ENCODE measurements at places on chromosomes 16 and 17.

- no peak for DNase-seq
Measured at GRCh38 chr16:21610006-21610544, 10.7 kb downstream of the METTL9 start.

GRCh38 chr16:75196836-75197235 lies 10.1 kb downstream of the CTRB2 start:
- no peak for DNase-seq

DNA sequence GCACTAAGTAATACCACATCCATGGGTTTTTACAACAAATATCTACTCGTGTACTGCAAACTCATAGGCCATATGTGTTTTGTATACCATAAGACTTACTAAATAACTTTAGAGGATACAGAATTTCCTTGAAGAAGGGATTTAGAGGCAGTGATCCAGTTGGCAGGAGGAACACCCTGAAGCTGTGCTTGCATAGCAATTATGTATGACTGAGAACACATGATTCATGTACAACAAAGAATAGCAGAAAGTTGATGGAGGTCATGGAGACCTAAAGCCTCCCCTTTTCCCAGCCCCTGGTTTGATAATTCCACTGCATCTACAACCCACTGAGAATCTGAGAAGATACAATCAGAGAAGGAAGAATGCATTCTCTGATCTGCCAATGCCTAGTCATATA lies 83.8 kb upstream of the PMFBP1 start:
- no peak for DNase-seq

DNA sequence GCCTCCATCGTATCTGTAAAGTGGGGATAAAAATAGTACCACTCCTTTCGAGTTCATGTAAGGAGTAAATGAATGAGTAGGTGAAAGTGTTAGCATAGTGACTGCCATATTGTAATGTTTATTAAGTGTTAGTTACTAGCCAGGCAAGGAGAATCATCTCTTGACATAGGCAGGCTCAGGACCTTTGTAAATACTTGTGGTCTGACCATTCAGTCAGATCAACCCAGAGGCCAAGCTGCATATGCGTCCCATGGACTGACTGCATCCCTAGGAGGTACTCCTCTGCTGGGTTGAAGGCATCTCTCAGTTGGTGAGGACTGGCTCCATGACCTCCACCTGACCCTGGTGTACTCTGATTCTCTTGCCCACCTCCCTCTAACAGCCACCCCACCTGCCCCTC lies 40.5 kb upstream of the CDRT4 start:
- DNase-seq: no peak

GRCh38 chr16:10834130-10834529 lies 15.5 kb upstream of the TVP23A start:
- no peak for DNase-seq

DNA sequence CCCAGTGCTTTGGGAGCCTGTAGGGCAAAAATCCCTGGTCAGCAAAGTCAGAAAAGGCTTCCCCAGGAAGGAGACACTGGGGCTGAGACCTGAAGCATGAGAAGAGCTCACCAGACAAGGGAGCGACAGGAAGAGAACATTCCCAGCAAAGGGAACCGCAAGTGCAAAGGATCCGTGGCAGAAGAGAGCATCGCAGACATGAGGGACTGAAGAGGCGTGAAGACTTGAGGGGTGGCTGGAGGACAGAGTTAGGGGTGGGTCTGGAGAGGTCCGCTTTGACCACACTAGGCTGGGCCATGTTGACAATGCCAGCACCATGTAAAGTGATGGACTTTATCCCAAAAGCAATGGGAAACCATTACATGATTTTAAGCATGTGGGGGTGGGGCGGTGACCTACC lies 128.1 kb upstream of the IRX3 start:
- no peak for DNase-seq

DNA sequence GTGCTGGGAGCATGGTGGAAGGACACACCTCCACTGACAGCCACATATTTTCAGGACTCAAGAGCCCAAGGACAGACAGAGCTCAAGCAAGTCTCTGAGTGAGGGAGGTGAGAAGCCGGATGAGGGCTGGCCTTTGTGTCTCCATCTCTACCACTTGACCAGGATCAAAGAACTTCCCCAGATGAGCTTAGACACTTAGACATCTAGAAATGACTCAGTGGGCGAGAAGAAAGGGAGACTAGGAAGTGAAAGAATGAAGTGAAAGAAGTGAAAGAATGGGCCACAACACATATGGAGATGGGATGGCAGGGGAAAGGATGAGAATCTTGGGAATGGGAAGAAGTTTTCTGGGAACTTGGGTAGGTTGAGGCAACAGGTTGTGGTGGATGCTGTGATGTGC lies 274.9 kb upstream of the CCL2 start:
- no peak for DNase-seq

DNA sequence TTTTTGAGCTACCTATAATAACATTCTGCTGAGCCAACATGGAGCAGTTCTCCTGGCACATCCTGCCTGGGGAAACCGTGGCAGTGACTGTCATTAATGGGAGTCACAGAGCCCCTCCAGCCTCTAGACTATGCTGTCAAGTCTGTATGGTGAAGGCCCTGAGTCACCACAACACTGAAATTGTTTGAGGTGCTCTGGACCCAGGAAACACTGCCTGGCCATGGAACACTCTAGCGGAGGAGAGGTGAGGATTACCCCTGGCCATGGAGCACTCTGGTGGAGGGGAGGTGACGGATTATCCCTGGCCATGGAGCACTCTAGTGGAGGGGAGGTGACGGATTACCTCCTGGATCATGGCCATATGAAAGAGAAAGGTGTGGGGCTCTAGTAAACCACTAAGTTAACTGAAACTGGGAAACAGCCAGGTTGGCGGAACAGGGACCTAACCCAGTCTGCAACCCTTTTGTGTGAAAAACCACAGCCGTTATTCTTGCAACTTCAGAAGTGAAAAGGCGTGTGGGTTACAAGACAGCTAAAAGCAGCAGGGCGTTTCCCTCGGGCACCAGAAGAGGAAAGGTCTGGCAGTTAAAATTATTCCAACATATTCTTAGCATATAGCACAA lies 156.7 kb downstream of the KCNJ12 start:
- DNase-seq: no peak

DNA sequence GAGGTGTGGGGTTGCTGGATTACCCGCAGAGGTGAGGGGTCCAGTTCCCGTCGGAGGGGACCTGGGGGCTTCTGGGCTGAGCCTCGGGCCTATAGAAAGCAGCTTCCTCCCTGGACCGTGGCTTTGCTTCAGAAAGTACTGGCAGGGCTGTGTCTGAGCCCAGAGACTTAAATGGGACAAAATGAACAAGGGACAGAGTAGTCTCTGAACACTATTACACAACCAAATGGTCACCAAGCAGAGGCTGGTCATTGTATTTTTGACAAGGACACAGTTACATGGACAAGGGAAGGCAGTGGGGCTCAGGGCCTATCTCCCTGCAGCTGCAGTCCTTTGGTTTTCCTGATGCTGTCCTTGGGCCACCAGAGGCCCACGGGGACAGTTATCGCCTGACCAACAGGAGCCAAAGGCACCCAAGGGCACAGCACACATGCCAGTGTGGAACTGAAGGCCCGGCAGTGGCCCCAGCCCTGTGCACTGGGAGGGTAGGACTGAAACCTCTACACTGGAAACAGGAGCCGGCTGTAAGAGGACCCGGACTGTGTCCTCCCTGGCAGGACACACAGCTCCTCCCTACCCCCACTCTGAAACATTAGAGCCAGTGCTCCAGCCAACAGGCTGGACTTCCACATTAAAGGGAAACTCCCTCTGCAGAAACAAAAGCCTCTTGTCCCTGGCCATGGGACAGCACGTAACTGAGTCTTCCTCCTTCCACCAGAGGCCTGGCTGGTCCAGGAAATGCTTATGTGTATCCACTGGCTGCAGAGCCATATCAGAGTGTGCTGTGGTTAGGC lies 26.0 kb upstream of the ERN1 start:
- no peak for DNase-seq

DNA sequence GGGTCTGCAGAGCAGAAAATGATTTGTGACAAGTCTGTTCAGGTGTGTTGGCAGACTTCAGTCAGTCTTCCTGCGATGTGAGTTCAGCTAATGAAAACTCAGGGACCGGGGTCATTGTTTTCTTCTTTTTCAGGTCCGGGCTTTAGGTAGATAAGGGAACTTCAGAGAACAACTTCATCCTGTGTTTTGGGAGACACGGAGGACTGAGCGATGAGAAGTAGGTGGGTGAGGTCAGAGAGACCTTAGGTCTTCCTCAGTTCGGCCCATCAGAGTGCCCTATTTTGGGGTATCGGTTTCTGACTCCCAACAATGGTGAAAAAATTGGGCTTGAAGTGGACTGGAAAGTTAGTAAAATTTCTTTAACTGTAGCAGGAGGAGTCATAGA lies 88.9 kb upstream of the ATF7IP2 start:
- DNase-seq: no peak

DNA sequence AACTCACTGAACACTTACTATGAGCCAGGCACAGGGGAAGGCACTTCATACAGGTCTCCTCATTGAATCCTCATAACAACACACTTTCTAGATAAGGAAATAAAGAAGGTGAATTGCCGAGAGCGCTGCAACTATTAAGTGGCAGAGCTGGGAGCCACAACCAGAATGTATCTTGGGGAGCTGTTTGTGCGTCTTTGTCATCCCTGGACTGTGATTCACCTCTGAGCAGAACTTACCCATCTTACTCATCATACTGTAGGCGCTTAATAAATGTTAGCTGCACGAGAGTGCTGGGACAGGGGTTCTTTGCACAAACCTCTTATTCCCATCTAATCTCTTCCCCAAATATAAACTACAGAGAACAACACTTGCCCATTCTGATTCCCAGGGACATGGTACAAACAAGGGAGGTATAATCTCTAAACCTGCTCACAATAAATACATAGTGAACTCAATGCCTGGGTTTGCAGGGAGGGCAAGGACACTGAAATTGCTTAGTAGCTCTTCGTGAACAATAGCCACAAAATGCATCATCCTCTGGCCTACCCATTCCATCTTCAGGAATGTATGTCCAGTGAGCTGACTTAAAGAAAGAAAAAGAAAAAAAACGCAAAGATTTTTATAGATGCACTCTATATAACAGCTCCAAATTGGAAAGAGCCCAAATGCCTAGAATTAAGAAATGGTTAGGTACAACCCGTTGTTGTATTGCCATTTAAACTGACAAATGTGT lies 43.0 kb downstream of the MYO18A start:
- no peak for DNase-seq

DNA sequence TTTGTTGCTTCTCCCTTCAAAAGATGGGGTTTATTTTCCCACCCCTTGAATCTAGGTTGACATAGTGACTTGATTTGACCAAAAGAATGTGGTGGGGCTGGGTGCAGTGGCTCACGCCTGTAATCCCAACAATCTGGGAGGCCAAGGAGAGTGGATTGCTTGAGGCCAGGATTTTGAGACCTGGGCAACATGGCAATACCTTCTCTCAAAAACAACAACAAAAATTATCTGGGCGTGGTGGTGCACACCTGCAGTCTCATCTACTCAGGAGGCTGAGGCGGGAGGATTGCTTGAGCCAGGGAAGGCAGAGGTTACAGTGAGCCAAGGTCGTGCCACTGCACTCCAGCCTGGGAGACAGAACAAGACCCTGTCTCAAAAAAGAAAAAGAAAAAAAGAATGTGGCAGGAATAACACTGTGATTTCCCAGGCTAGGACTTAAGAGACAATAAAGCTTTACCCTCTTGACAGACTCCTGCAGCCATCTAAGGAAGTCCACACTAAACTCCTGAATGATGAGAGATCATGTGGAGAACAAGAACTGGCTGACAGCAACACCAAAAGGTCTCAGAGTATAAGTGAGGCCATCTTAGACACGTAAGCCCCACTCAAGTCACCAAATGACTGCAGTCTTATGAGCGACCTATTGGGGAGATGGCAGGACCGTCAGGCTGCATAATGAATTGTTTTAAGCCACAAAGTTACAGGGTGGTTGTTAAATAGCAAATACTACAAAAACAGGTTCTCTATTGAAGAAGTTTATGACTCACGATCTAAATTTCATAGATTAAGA lies 37.0 kb downstream of the FBXL20 start:
- no peak for DNase-seq

- DNase-seq: no peak
Measured at GRCh38 chr16:73015612-73016487, 32.1 kb downstream of the ZFHX3 start.

DNA sequence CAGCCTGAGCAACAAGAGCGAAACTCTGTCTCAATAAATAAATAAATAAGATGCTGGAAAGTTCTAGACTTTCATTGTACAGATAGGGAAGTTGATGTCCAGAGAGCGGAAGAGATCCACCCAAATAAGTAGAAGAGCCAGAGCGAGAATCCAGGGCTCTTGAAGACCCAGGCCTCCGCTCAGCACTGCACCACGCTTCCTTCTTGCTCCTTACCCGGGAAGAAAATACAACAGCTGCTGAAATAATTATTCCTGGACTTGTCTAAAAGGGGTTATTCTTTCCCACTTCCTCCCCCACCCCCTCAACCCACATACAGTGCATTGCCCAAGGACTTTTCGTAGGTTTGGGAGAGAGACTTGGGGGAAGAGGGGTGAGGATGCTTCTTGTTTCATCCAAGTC lies 26.7 kb downstream of the CDK5RAP3 start:
- no peak for DNase-seq

DNA sequence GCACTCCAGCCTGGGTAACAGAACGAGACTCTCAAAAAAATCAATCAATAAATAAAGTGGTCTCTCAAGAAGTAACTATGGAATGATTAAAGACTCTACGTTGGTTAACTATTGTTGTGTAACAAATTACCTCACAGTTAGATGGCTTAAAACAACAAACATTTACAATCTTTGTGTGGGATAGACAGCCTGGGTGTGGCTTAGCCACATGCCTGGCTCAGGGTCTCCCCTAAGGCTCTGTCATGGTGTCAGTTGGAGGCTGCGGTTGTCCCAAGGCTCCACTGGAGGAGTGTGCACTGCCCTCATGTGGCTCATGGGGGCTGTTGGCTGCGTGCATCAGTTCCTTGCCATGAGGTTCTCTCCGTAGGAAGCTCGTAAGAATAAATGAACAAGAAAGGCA lies 294.5 kb downstream of the SNX29 start:
- DNase-seq: no peak

GRCh38 chr17:77316191-77316641 lies 175.4 kb downstream of the SEC14L1 start:
- DNase-seq: no peak

DNA sequence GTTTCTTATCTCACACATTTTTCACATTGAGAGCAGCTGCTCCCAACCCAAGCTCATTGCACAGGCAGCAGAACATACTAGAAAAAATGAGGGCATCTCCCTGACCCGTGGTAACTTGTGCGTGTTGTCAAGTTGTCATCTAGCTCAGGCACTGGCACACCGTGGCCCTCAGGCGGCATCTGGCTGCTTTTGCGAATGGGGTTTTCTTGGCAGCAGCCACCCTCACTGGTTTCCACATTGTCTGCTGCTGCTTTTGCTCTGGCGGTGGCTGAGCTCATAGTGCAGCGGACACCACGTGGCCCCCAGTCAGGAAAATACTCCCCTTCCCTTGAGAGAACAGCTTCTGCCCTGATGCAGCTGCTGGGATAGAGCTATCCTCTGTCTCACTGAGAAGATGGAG lies 9.4 kb upstream of the TEDC2 start:
- no peak for DNase-seq

- DNase-seq: peak; percentile 15
Measured at GRCh38 chr16:49000594-49000993, 281.0 kb downstream of the CBLN1 start.
